Stimulated activated CD4-positive, alpha-beta T cell treated with anti-CD3 and anti-CD28 coated beads, TNF-alpha, amount 100 ng/mL, for 1 hour (primary cell): ENCODE measurements at places on chromosomes 1 and 21.

DNA sequence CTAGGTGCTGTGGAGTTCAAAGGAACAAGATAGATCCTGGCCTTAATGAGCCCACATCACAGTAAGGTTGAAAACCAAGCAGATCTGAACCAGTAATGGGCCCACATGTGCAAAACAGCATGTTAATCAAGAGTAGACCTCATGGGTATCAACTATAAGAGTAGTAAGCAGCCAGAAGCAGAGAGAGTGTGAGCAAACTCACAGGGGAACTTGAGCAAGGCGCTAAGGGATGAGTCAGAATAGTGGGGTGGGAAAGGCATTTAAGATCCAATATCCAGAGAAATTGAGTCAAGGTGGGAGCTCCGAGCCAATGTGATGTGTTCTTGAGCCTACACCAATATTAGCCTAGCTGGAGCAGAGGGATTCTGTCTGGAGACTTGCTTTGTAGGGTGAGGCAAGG is 52.4 kb upstream of the GJA5 start:
- no peak for DNase-seq

DNA sequence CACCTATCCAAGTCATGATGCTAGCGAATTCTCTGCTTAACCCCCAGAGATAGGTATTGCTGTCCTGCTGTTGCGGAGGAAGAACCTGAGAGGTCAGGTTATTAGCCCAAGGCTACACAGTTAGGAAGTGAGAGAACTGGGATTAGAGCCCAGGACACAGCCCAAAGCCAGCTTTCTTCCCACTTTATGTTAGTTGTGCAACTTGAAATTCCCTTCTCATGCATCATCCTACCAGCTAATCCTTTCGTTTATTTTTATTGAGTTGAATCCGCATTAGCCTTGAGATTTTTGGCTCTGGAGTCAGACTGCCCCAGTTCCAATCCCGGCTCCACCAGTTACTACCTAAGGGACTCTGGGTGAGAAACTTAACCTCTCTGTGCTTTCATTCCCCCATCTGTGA is 65.4 kb downstream of the PLEKHA6 start:
- DNase-seq: no peak

DNA sequence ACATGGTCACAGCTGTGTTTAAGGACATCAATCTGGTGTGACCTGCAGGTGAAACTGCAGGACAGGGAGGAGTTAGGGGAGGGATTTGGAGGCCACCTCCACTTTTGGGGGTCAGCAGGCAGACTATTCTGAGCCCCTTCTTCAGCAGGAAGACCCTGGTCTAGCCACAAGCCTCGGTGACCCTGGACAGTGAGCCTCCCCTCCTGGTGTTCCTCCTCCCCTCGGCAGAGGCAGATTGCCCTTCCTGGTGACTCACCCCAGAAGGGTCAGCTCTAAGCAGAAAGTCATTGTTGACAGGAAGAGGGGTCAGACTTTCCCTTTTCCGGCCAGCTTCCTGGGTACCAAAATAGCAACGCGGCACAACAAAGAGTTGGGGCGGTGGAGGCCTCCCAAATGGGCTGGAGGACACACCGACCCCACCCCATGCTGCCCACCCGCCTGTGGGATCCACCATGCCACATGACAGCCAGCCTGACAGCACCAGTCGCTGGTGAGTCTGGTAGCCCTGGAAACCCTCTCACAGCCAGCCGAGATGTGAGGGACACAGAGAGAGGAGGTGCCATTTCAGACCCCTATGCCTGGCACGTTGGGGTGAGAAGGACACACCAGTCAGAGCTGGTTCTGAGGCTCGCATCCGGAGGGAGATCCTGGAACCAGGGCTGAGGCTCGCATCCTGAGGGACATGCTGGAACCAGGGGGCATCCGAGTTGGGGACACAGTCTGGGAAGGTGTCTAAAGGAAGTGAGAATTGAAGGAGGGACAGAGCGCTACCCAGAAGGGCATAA is 14.7 kb upstream of the CSF1 start:
- no peak for DNase-seq

- no peak for DNase-seq
These were observed 39.2 kb downstream of the EIF2B3 start for GRCh38 chr1:44947063-44947773.

GRCh38 chr1:219882755-219883154 is 45.6 kb downstream of the SLC30A10 start:
- no peak for DNase-seq

DNA sequence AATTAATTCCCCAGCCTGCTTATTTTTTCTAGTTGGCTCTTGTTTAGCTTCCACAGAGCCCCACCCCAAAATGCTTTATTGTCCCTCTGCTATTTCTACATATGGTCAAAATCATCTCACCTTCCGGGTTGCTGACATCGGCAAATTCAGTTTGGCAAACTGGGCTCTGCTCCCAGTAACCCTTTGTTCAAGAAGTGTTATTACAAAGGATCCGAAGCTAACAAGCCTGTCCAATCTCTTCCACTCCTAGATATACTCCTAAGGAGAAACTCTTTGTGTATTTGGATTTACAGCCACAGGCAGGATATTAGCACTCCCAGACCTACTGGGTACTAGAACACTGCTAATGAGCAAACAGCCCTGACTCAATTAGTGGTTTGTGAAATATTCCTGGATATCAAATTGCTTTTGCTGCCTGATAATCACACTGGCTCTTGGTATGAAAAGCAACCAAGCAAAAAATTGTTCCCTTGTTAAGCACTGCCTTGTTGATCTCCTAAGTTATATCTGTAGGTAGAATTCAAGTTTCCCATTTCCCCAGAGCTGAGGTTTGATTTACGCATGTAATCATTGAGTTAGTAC is 4.0 kb downstream of the JUN start:
- DNase-seq: no peak

DNA sequence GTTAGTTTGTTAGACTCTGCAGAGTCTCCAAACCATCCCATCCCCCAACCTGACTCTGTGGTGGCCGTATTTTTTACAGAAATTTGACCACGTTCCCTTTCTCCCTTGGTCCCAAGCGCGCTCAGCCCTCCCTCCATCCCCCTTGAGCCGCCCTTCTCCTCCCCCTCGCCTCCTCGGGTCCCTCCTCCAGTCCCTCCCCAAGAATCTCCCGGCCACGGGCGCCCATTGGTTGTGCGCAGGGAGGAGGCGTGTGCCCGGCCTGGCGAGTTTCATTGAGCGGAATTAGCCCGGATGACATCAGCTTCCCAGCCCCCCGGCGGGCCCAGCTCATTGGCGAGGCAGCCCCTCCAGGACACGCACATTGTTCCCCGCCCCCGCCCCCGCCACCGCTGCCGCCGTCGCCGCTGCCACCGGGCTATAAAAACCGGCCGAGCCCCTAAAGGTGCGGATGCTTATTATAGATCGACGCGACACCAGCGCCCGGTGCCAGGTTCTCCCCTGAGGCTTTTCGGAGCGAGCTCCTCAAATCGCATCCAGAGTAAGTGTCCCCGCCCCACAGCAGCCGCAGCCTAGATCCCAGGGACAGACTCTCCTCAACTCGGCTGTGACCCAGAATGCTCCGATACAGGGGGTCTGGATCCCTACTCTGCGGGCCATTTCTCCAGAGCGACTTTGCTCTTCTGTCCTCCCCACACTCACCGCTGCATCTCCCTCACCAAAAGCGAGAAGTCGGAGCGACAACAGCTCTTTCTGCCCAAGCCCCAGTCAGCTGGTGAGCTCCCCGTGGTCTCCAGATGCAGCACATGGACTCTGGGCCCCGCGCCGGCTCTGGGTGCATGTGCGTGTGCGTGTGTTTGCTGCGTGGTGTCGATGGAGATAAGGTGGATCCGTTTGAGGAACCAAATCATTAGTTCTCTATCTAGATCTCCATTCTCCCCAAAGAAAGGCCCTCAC is at the start of gene OLIG2:
OLIG2 (plus strand) TSS at position 447 of the 954 bp plus-strand sequence. CDS start 928 bp downstream, outside the sequence.
- DNase-seq: no peak

- no peak for DNase-seq
These were observed 48.7 kb downstream of the LHX4 start for GRCh38 chr1:180278596-180279395.

DNA sequence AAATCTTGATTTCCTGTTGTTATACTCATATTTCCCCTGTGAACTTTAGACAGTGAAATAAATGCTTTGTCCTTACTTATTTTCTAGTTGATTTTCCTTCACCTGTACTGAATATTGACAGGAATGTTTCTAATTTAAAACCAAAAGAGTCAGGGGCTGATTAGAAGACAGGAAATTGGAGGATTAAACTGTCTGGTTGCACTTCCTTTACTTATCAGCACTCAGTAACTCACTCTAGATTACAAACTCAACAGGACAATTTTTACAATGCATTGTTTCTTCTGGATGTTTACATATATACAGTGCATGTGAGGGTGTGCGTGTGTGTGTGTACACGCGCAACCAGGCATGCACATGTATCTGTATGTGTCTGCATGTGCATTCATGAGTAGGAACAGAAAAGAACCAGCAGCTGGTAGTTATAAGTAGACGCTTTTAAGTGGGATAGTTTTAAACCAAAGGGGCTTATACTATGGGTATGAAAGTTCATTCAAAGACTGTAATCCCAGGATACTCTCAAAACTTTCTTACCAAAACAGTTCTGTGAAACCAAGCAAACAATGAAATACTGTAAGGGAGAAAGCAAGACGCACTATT is 212.0 kb upstream of the NFIA start:
- DNase-seq: no peak
